Germinal center (tissue), 1 donor: ENCODE measurements at places on chromosomes 13 and 19.

- DNase-seq, result no peak
Observed at GRCh38 chr13:112179995-112180394, 113.0 kb downstream of the SOX1 start.

DNA sequence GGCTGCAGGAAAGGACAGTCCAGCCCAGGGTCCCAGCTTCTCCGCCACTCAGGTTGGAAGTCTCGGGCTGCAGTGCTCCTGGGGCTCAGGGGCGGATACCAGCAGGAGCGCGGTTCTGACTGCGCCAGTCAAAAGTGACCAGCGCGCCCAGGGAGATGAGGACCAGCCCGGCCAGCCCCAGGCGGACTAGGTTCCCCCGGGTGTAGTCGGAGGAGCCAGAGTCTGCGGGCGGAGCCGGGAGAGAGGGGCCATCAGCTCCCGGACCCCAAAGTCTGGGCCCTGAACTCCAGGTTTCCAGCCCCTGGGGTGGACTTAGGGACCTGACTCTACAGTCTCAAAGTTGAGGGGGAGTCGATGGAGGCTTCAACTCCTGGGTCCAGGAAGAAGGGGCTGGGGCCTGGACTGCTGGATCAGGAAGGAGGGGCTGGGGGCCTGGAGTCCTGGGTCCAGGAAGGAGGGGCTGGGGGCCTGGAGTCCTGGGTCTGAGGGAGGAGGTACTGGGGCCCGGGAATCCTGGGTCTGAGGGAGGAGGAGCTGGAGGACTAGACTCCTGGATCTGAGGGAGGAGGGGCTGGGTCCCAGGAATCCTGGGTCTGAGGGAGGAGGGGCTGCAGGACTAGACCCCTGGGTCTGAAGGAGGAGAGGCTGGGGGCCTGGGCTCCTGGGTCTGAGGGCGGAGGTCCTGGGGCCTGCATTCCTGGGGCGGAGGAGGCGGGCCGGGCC, 5.3 kb downstream of the OSCAR start:
- no peak for DNase-seq

DNA sequence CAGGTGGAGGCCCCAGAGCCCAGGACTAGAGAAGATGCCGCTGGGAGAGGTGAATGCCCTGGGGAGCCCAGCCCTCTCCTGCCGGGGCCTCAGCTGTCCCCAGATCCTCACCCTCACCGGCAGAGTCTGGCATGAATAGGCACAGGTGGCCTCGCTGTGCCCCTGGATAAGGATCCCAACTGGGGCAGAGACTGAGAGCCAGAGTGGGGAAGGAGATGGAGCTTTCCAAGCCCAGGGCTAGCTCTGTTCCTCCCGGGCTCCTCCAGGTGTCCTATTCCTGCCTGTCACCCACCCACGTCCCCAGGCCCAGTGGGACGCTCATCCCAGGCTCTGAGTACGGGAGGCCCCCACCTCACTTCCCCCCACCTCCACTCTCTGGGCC, 16.5 kb downstream of the PRR36 start:
- no peak for DNase-seq

DNA sequence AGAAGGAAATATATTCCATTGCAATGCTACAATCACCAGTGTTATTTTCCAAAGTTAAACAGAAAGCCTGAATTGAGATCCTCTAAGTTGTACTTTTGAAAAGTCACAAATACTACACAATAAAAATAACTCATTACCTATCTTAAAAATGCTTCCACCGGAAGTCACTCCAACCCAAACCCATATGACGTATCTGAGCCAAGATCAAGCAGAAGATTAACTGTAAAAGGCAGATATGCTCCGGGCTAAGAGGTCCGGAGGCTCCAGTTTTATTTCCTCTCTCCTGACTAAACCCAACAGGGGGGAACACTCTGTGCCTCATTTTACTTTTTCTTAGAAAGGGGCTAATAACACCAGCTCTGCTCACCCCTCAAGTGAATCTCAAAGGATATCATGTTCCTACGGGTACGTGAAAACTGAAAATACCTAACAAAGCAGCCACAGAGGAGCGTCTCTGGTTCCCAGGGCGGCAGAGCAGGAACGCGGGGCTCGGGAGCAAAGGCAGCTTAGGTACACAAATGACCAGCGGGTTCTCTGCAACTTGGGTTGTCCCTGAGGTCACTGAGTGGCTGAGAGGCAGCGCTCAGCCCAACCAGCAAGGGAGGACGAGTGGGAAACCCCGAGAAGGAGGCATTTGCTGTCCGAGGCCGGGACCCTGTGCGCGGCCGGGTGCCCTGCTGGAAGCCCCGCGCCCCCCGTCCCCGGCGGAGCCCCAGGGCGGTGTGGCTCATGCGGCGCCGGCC, 750 bp downstream of the RAB20 start:
- no peak for DNase-seq

- peak; percentile 73 for DNase-seq
Observed at GRCh38 chr13:114110091-114110829, 22.2 kb downstream of the RASA3 start.

DNA sequence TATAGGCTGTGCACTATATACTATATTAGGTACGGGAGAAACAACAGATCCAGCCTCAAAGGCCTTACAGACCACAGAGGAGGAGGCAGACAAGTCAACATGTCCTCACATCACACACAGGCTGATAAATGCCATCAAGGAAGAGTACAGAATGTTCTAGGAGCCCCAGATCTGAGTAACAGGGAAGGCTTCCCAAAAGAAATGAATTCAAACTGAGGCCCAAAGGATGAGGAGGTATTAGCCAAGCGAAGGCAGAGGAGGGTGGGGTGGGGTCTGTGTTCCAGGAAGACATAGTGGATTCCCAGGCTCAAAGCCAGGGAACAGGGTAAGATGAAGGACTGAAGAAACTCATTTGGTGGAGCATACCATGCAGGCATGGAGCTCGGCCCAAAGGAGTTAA, 55.1 kb downstream of the RXFP2 start:
- no peak for DNase-seq

DNA sequence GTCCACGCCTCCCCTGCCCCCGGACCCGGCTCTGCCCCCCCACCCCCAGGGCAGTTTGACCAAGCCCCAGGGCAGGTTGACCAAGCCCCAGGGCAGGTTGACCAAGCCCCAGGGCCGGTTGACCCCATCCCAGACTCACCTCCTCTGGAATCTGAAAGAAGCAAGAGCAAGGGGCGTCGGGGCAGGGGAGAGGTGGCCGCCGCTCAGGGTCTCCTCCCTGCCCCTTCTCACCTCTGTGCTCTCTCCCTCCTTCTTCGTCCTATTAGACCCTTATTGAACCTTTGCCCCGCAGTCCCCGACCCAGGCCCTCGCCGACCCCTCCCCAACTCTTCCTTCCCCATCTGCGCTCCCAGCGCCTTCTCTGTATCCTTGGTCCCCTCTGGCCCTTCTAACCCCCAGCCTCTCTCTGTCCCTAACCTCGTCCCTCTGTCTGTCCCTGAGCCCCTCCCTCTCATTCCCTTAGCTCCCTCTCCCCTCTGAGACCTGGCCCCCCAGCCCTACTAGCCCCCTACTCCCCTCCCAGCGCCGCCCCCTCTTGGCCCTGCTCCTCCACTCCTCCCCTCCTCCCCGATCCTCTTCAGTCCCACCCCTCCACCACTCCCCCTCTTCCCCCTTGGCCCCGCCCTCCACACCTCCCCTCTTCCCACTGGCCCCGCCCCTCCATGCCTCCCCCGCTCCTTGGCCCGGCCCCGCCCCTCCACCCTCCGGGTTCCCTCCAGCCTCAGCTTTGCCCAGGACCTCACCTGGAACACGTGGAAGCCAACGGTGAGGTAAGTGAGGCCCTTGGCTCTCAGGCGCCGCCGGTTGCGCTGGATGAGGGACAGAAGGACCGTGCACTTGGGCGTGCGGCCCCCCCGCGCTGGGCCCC, 7.6 kb downstream of the CAPN12 start:
- DNase-seq, result peak; percentile 83

DNA sequence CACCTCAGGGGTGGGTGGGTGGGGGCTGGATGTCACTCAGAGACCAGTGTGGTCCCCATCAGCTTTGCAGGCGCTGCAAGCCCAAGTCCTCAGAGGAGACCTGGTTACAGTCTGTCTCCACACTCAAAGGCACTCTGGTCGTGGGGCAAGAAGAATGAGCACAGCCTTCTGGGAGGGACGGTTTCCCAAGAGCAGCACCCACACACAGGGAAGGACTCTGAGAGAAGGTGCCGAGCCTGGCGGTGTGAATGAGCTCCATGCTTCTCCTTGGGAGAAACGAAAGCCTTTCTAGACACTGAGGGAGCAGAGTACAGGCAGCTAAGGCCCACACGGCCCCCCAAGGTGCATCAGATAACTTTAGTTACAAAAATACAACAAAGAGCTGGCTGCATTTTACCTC, 473.6 kb downstream of the FOXO1 start:
- no peak for DNase-seq

- no peak for DNase-seq
Observed at GRCh38 chr19:39163621-39164020, 33.1 kb upstream of the NCCRP1 start.

DNA sequence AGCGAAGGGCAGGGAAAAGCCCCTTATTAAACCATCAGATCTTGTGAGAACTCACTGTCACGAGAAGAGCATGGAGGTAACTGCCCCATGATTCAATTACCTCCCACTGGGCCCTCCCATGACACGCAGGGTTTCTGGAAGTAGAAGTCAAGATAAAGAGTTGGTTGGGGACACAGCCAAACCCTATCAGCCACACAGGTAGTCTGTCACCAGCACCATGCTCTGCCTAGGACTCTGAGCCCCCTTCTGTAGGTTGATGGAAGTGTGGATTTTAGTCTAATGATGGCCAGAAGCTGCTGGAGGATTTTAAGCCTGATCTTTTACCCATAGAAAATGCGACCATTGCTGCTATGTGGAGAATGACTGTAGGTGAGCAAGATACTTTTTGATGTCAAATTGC, 60.8 kb downstream of the ARHGEF7 start:
- DNase-seq, result no peak

- DNase-seq, result peak; percentile 96
Observed at GRCh38 chr19:2328401-2329148, at the start of the genes LSM7 and SPPL2B. TSS of gene LSM7 (minus strand) at chr19:2328586. CDS start at chr19:2328566, 20 bp downstream. TSS of gene SPPL2B (plus strand) at chr19:2328684. CDS start at chr19:2328710, 26 bp downstream.

- no peak for DNase-seq
Observed at GRCh38 chr19:734716-735115, 16.2 kb upstream of the MISP start.

DNA sequence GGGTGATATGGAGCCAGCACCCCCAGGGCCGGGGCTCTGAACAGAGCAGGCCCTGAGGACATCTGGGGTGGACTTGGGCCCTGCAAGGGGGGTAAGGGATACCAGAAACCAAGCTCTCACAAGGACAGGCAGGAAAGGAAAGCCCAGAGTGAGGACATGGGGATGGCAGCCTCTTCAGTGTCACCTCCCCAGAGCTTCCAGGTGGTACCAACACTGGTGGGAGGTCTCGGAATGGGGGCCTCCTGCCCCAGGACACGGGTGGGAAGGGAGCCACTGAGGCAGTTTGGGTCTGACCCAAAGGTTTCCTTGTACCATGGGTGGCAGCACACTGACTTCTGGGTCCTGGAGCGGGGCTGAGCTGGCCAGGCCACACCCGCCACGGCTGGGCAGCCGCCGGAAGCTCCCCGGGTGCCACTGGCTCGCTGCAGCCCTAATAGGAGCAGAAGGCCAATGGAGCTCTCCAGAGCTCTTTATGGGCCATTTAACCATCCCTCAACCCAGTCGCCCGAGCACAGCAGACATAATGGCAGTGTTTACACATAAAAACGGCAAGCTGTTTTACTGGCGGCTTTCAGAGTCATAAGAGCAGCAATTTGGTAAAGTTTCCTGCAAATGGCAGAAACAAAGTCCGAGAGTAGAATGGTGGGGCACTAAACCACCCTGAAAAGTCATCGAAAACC, 59.3 kb downstream of the PEPD start:
- no peak for DNase-seq

DNA sequence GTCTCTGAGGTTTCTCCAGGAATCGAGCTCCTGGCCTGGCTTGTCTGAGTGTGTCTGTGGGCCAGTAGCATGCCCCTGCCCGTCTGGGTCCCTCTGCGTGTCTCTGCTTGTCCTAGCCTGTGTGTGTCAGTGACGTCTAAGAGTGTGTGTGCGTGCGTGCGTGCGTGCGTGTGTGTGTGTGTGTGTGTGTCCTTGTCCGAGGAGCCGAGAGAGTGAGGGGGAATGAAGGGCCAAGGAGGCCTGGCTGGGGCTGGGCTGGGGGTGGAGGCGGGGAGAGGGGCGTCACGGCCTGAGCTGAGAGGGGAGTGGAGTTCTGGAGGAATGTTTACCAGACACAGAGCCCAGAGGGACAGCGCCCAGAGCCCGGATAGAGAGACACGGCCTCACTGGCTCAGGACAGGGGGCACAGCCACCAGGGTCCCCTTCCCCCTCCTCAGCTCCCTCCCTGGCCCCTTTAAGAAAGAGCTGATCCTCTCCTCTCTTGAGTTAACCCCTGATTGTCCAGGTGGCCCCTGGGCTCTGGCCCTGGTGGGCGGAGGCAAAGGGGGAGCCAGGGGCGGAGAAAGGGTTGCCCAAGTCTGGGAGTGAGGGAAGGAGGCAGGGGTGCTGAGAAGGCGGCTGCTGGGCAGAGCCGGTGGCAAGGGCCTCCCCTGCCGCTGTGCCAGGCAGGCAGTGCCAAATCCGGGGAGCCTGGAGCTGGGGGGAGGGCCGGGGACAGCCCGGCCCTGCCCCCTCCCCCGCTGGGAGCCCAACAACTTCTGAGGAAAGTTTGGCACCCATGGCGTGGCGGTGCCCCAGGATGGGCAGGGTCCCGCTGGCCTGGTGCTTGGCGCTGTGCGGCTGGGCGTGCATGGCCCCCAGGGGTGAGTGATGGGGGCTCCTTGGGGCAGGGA, at the start of gene AXL:
Gene AXL (plus strand): TSS at position 609 of the 893 bp plus-strand sequence. CDS start 170 bp downstream, at position 779.
- no peak for DNase-seq

GRCh38 chr19:58117841-58118575, 20.0 kb upstream of the ZSCAN18 start:
- DNase-seq, result no peak

DNA sequence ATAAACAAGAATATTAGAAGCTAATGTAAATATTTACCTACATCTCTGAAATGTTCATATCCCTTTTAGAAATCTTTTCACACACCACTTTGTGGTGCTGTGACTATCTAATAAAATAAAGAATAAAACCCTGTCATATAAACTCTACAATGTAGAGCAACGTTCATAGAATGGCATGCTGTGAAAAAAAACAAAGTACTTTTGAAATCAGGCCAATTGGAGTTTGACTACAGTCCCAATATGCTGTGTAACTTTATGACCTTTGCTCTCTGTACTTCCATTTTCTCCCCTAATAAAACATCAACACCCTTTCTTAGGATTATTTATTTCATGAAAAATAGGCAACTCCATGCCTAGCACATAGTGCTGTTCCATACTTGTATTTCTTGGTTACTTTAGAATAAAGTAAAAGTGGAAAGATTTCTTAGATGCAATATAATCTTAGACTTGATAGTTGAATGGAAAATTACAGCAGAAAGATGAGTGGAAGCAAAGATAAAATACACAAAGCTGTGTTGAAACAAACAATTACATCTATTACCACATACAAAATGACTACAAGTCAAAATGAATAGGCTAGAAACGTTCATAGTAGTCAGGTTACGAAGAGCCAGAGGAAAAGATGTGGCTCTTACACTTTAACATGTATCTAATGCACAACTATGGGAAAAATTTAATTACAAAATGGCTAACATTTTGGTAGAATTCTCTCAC, 613.2 kb upstream of the SLITRK5 start:
- DNase-seq, result no peak

DNA sequence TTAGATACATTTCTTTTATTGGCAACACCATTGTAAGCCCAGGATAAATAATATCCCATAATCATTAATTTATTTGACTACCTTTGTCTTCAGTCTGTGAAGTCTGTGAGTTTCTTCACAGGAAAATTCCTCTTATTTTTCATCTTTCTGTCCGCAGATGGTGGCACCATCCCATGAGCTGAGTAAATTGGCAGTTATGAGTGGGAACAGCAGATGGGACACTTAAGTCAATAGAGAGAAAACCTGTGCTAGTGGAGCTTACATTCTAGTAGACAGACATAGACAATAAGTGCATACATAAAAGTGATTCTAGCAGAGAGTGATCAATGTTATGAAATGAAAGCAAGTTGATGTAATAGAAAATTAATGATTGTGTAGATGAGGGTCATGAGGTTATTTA, 638.2 kb upstream of the MIR17HG start:
- no peak for DNase-seq
